ENCODE measurements at places on chromosomes 5 and 9.

- no peaks in the 10 kb centered on the region for H3K4me1 ChIP-seq
- H3K27me3 ChIP-seq: no peaks in the 10 kb centered on the region
- no peaks in the 10 kb centered on the region for H3K36me3 ChIP-seq
- no peak for DNase-seq
- no peak overlapping the region for H3K4me3 ChIP-seq
Measured at GRCh38 chr5:33487236-33487635, 46.5 kb downstream of the TARS1 start.

DNA sequence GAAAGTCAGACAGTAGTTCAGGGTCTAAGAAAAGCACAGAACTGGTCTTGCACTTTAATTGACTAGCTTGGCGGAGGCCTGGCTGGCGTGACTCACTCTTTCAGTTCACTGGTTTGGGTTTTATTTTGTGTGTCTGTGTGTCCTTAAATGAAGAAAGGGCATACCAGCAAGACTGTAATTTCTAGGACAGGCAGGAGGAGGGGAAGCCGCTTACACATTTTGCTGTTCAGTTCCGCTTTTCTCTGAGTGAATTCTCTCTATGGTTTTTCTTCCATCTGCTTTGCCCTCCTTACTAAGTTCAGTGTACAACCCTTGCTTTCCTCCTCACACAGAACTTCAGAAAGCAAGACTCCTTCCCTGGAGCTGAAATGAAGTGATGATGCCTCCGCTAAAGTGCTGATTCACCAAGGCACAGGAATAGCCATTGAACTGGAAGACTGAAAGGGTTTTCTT is 150.8 kb downstream of the MEF2C start:
- no peak overlapping the region for H3K4me3 ChIP-seq
- no peaks in the 10 kb centered on the region for H3K36me3 ChIP-seq
- H3K4me1 ChIP-seq: no peaks in the 10 kb centered on the region
- no peak for DNase-seq

- no peaks in the 10 kb centered on the region for H3K36me3 ChIP-seq
- DNase-seq: no peak
- no peak overlapping the region for H3K4me3 ChIP-seq
- no peak overlapping the region for H3K27ac ChIP-seq
- H3K27me3 ChIP-seq: no peaks in the 10 kb centered on the region
Measured at GRCh38 chr5:606061-606460, 6.1 kb upstream of the CEP72 start.

DNA sequence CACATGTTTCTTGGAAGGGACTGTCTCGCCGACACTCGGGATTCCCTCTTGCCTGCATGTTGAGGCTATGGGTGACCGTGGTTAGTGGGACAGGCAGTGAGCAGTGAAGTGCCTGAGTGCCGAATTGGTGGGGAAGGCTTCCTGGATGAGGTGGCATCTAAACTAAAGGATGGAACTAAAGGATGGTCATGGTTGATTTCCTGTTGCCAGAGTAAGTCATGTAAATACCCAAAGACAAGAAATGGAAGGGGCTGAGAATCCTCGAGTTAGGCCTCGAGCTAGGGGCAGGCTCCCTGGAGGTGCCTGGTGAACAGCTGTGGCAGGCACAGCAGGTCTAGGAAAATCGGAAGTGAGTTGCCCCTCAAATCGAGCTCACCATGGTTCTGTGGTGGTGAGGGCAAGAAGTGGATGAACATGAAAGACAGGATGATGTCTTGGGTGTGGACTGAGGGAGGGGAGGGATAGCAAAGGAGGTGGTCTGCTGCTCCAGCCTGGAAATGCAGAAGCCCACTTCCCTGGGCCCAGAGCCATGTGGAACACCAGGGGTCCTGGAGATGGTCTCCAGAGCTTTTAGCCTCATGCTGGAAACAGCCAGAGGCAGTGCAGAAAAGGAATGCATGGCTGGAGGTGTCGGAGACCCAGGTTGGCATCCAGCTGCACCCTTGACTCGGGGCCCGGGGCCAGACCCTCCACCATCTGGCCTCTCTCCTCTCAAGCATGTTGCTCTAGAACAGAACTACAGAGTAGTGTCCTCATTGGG is 12.2 kb downstream of the CD74 start:
- no peaks in the 10 kb centered on the region for H3K27me3 ChIP-seq
- H3K27ac ChIP-seq: peak overlapping the region; percentile 7
- no peak overlapping the region for H3K4me3 ChIP-seq

- no peak overlapping the region for H3K27ac ChIP-seq
- H3K36me3 ChIP-seq: no peaks in the 10 kb centered on the region
- no peak overlapping the region for H3K4me3 ChIP-seq
- H3K27me3 ChIP-seq: no peaks in the 10 kb centered on the region
- H3K4me1 ChIP-seq: no peaks in the 10 kb centered on the region
Measured at GRCh38 chr5:122162100-122162638, 32.8 kb downstream of the ZNF474 start.

DNA sequence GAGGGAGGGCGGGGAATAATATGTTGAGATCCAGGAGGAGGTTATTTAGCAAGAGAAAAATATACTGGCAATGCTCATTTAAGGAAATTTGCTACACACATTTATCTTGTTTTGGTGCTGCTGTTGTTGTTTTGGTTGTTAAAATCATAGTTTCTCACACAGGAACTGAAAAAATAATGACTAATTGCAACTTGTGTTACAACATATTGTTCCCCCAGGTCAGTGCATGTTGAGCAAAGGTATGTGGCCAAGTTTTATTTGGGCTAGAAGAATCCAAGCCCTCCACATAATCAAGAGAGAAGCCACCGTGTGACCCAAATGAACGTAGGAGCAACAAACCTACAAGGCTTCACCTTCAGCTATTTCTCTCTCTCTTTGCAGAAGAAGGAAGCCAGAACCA is 220.3 kb upstream of the DAPK1 start:
- H3K4me3 ChIP-seq: no peak overlapping the region
- H3K36me3 ChIP-seq: no peaks in the 10 kb centered on the region
- DNase-seq: no peak

GRCh38 chr5:149133795-149134777 is 7.2 kb upstream of the ABLIM3 start:
- peaks cover 27% of the 10 kb centered on the region for H3K27me3 ChIP-seq
- DNase-seq: no peak
- H3K27ac ChIP-seq: no peak overlapping the region
- no peaks in the 10 kb centered on the region for H3K36me3 ChIP-seq
- H3K4me3 ChIP-seq: no peak overlapping the region

DNA sequence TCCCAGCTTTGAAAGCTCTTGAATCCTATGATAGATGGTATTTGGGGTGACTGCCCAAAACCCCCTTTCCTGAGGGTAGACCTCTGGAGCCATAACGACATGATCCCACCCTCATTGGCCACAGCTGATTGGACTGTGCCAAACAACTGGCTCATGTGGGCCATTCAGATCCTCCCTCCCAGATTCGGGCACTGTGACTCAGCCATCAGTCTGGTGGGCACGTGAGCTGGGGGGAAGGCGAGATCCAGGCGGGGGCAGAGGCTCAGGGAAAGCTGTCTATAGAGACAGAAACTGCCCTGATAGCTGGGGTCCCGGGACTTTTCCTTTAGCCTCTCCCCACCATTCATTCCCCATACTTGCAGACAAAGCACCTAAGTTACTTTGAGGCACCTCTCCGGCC is 15.1 kb upstream of the NCS1 start:
- no peak overlapping the region for H3K27ac ChIP-seq
- H3K4me1 ChIP-seq: no peaks in the 10 kb centered on the region
- no peak for DNase-seq
- H3K36me3 ChIP-seq: no peaks in the 10 kb centered on the region
- H3K4me3 ChIP-seq: no peak overlapping the region
- H3K27me3 ChIP-seq: no peaks in the 10 kb centered on the region

GRCh38 chr5:58208674-58209073 is 251.2 kb downstream of the PLK2 start:
- H3K4me1 ChIP-seq: no peaks in the 10 kb centered on the region
- no peaks in the 10 kb centered on the region for H3K36me3 ChIP-seq
- no peak overlapping the region for H3K4me3 ChIP-seq
- DNase-seq: no peak
- peaks cover 4% of the 10 kb centered on the region for H3K27me3 ChIP-seq
- no peak overlapping the region for H3K27ac ChIP-seq

DNA sequence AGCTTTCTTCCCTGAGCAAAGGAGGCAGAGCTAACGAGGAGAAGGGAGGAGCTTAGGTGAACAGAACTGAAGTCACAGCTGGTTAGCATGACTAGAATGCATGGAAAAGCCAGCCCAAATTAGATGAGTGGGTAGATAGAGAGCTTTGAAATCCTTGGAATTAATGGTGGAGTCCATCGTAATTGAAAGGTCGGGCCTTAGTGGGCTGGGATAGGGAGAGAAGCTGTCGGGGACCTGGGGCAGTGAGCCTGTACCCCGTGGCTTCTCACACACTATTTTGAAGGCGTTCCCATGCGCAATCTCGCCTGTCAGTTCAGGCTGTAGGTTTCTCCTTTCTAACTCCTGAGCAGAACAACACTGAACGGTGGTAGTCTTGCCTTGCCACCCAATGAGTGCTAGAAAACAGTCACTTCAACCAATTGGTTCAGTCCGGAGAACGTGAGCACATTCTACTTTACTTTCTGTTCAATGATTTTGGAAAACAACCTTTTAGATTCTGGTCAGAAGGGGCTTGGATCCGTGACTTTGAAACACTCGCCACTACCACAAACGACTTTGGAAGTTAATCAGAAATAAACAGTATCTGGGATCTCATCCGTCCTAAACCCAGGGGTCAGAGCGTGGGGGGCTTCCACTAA is 655 bp upstream of the RAI14 start:
- H3K4me3 ChIP-seq: peak overlapping the region; percentile 69
- H3K36me3 ChIP-seq: peaks cover 3% of the 10 kb centered on the region
- H3K27me3 ChIP-seq: peaks cover 55% of the 10 kb centered on the region
- DNase-seq: peak; percentile 30

GRCh38 chr5:169978714-169979113 is 1.6 kb downstream of the INSYN2B start:
- no peak overlapping the region for H3K27ac ChIP-seq
- no peak overlapping the region for H3K4me3 ChIP-seq
- H3K27me3 ChIP-seq: no peaks in the 10 kb centered on the region
- H3K4me1 ChIP-seq: no peaks in the 10 kb centered on the region

DNA sequence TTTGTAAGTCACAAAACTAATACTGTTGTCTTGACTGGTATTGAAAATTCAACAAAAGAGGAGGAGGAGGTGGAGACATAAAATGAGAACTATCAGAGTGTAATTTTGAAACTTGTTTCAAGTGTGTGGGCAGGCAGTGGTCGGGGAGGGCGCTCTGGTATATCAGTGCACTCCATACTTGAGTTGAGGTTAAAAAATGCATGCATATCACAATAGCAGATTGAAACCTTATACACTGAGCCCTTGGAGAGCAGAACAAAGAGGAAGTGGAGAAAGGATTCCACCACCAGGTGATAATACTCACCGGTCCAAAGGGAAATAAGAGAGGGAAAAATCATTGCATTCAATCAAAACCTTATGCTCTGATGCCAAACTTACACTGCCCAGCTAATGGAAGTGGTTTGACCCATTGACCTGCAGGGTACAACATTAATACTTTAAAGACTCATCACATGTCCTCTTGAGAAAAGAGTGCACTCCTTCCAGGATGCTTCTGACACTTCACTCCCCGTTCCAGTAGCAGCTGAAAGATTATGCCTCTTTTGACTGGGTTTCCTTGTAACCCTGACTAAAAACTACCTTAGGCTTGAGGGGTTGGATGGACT is 79.5 kb upstream of the FAM169A start:
- H3K4me1 ChIP-seq: peaks cover 7% of the 10 kb centered on the region
- peaks cover 37% of the 10 kb centered on the region for H3K27me3 ChIP-seq
- H3K4me3 ChIP-seq: no peak overlapping the region
- no peaks in the 10 kb centered on the region for H3K36me3 ChIP-seq

- H3K27ac ChIP-seq: peak overlapping the region; percentile 54
- no peaks in the 10 kb centered on the region for H3K27me3 ChIP-seq
- H3K4me1 ChIP-seq: no peaks in the 10 kb centered on the region
- peaks cover 17% of the 10 kb centered on the region for H3K36me3 ChIP-seq
- DNase-seq: no peak
Measured at GRCh38 chr5:179867476-179867875, 8.9 kb upstream of the MRNIP start.

GRCh38 chr5:173629628-173630027 is 13.2 kb upstream of the BOD1 start:
- peaks cover 6% of the 10 kb centered on the region for H3K27me3 ChIP-seq
- no peaks in the 10 kb centered on the region for H3K4me1 ChIP-seq
- DNase-seq: no peak
- H3K36me3 ChIP-seq: no peaks in the 10 kb centered on the region
- H3K27ac ChIP-seq: no peak overlapping the region
- H3K4me3 ChIP-seq: no peak overlapping the region

- no peak overlapping the region for H3K27ac ChIP-seq
- H3K27me3 ChIP-seq: no peaks in the 10 kb centered on the region
- H3K36me3 ChIP-seq: peaks cover 22% of the 10 kb centered on the region
- peaks cover 3% of the 10 kb centered on the region for H3K4me1 ChIP-seq
Measured at GRCh38 chr5:95611396-95611795, 8.5 kb upstream of the GPR150 start.

DNA sequence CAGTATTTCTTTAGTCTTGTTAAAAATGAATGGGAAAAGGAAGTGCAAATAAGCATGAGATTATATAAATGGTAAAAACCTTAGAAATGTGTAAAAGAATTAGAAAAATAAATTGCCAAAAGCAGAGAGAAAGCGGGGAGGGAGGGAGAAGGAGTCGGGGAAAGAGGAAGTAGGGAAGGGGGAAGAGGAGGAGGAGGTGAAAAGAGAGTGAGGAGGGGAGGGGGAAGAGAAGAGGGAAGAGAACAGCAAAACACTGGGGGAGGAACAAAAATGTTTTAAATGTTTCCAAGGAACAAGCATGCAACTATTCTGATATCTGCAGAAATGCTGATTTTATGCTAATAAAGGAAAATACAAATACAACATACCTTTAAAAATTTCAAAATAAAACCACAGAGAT is 317.5 kb downstream of the PIK3R1 start:
- DNase-seq: no peak
- H3K4me1 ChIP-seq: no peaks in the 10 kb centered on the region
- H3K27ac ChIP-seq: no peak overlapping the region
- H3K36me3 ChIP-seq: no peaks in the 10 kb centered on the region
- no peak overlapping the region for H3K4me3 ChIP-seq

DNA sequence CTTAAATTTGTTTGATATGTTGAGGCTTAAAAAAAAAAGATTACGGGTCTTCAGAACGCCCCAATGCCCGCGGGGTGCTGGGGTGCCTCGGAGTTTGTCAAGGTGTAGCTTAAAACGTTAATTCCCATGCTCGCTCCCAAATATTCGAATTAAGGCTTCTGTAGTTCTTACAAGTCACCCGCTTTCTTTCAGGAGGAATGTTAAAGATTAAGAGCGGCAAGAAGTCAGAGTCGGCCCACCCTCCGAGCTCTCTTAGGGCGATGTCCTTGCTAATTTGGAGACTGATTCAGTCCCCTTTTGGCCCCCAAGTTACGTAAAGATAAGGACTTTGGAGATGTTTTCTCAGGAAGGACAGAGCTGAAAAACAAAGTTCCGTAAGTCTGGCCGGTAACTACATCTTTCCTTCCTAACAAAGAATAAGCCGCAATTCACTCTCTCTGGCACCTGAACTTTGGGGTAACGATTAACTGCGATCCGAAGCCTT is 746 bp upstream of the NPM1 start:
- peak; percentile 12 for DNase-seq
- peaks cover 31% of the 10 kb centered on the region for H3K36me3 ChIP-seq
- peaks cover 35% of the 10 kb centered on the region for H3K4me1 ChIP-seq
- H3K4me3 ChIP-seq: peak overlapping the region; percentile 97
- peak overlapping the region; percentile 98 for H3K27ac ChIP-seq

- no peaks in the 10 kb centered on the region for H3K36me3 ChIP-seq
- peak overlapping the region; percentile 79 for H3K27ac ChIP-seq
- peaks cover 56% of the 10 kb centered on the region for H3K4me1 ChIP-seq
- DNase-seq: no peak
- peaks cover 7% of the 10 kb centered on the region for H3K27me3 ChIP-seq
Measured at GRCh38 chr5:132001647-132002561, 9.6 kb downstream of the ACSL6 start.

GRCh38 chr5:1106385-1107166 is 5.3 kb downstream of the SLC12A7 start:
- peak overlapping the region; percentile 98 for H3K27ac ChIP-seq
- peak overlapping the region; percentile 79 for H3K4me3 ChIP-seq
- H3K27me3 ChIP-seq: no peaks in the 10 kb centered on the region
- H3K4me1 ChIP-seq: peaks cover 78% of the 10 kb centered on the region
